Iris pigment epithelial cell (primary cell): ENCODE measurements at places on chromosomes 7 and 10.

DNA sequence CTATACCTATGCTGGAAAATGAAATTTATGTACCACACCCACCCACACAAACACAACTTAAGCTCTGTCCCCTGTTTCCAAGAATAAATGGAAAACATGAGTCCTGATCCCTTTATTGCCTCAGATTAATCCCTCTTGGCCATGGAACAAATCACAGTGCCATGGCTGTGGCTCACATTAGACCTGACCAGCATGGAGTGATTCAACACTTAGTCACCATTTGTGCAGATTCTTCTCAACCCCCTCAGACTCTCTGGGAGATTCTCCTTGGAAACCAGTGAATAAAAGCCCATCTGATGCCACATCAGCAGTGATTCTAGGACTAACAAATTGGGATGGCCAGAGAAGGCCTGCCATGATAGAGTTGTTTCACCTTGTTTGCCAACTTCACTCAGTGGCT is 204.4 kb upstream of the TMEM72 start:
- DNase-seq, result peak; percentile 94

DNA sequence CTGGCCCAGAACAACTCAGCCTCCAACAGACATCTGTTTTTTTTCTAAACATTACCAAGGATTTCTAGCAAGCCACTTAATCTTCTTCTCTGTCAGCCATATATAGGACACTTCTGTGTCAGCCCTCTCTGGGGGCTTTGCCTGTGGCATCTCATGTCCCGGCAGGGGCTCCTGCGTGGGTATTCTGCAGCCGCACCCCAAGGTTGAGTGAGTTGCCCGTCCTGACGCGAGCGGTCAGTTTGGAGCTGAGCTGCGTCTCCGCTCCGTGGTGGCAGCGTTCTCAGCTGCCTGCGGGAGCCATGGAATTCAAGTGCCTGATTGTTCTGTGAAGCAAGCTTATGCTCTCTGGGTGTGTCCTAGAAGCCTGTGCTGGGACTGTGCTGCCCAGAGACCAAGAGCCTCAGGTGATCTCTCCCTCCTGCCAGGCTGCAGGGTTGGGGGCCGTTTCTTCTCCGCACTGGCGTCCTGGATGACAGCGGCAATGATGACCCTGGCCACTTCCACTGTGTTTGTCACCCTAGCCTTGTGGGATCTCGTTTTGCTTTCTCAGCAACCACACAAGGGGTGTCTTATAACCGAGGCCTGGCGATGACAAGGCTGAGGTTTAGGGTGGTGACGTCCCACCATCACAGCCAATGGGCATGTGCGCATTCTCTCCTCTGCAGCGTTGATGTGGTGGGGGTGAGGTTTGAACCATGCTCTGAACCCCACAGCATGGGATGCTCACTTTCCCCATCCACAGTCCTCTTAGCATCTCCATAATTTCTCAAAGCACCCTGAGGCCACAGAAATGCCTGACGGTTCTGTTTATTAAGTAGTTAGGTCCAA is 612.6 kb upstream of the FOXK1 start:
- no peak for DNase-seq

- no peak for DNase-seq
These were observed 20.8 kb downstream of the OGDHL start for GRCh38 chr10:49741108-49741995.

- DNase-seq, result no peak
These were observed 24.0 kb downstream of the NEURL1 start for GRCh38 chr10:103517234-103518085.

DNA sequence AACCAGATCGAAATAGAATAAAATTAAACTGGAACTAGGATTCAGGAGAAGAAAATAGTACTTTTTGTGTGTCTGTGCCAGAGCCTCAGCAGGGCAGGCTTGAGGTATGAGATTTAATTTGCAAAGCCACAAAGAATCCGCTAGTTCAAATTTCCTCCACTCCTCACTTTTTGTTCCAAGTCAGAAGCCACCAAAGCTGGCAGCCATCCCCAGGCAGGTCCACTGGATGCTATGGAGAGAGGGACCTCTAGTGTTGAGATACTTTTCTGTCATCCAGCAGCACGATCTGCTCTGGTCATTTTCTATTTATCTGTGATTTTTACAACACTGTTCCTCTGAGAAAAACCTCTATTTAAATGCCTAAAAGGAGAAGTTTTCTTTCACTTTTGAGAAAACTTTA is 147.9 kb upstream of the FRMD4A start:
- peak; percentile 64 for DNase-seq

DNA sequence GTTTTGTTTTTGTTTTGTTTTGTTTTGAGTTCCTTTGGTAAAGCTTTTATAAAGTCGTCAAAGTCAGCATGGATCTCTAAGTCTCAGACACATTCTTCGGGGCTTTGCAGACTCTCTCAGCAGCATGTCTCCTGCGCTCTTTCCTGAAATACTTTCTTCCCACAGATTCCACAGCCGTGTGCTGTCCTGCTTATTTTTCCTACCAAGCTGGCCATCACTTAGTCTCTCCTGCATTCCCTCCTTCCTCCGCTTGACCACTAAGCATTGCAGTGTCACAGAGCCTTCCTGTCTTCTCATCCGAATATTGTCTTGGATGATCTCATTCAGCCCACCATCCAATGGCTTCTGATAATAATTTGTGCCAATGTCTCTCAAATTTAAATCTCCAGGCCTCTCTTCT is 434.3 kb upstream of the C7orf33 start:
- DNase-seq, result no peak

DNA sequence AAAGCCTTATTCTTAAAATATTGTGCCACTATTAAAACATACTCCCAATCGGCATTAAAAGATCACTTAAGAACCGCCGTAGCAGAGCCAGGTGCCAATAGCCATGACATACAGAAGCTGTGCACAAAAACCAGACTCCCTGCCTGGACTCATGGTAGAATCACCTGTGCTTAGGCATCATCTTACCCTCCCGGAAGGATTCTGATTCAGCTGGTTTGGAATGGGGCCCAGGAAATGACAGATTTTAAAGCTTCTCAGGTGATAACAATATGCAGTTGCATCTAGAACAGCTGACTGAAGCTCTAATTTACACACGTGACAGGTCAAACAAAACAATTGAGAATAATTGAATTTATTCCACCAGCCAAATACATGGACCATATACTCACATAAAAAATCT is 10.7 kb downstream of the A1CF start:
- no peak for DNase-seq

DNA sequence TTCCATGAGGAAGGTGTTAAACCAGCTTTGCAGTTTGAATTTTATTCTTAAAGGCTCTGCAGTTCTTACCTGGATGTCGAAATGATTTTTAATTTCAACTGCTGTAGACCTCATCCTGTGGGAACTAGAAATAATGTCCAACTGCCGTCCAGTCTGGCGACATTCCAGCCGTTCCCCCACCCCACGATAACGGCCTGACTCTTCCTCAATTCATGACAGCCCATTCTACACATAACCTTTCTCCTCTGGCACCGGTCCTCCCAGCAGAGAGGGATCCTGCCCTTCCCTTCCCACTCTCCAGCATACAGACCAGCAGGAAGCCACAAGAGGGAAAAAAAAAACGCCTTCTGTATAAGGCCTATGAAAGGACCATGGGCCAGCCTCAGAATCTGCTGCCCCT is 51.8 kb upstream of the PRR15 start:
- no peak for DNase-seq

- DNase-seq, result no peak
These were observed 95.8 kb downstream of the ARHGAP22 start for GRCh38 chr10:48508791-48509772.

- no peak for DNase-seq
These were observed 174.4 kb upstream of the KIAA1217 start for GRCh38 chr10:24034571-24034970.

DNA sequence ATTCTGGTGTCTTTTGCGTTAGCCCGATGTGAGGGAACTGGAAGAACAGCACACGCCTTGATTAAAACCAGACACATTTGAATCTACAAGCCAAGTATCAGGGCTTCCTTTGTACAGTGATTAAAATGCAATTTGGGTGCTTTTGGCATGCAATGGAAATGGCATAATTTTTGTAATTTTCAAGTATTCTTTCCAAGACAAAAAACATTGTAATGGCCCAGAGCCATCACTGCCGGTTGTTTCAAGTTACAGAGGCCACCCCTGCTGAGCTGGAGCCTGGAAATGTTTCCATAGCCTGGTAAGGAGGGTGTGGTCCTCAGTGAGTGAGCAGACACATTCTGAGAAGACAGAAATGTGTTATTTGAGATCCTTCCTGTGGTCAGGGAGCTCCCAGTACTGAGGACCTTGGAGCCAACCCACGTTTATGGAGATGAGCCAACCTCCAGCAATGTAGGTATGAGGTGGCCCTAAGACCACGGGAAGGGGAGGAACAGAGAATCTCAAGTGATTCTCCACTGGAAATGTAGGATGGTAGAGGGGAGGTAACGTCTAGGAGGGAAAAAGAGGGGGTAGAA is 20.9 kb downstream of the TEX36 start:
- DNase-seq, result peak; percentile 80

DNA sequence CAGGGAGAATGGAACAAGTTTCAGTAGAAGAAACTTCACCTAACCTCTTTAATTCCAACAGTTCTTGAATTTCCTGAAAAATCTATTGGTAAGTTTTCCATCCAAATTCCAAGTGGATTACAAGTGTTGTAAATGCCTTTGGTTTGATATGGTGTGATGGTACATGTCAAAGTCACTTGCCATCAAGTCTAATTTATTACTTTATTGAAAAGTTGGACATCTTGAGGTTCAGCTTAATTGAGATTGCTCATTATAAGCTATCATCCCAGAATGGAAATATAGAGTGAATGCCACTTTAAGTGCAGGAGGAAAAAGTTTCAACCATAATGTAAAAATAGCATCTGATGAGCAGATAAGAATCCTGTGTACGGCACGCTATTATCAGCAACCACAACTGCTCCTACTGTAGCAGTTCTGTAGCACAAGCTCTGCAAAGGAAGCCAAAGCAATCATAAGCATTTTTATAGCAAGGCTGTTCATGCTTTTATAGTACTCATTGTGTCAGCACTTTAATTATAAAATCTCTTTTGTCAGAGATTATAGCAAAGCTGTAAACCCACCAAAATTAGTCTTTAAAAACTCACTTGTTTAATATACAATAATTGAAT is 991.8 kb upstream of the PHF14 start:
- DNase-seq, result no peak

DNA sequence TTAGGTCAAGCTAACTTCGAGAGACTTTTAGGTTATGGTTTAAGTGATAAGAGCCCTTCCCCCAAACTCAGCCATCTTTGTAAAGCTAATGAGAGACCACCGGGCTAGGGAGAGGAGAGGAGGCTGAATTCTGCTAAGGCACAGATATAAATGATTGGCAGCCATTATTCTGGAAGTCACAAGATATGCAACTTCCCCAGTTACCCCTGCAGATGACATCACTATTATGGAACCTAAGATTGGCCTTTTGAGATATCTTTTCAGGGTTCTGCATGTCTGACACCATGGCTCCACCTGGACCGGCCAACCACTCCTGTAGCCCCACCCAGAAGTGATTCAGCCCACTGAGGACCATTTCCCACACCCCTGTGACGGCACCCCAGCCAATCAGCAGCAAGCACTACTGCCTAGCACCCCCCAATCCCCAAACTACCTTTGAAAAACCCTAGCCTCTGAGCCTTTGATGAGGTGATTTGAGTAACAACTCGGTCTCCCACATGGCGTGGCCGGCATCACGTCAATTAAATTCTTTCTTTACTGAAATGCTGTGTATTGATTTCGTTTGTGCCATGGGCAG is 14.4 kb downstream of the VIPR2 start:
- no peak for DNase-seq

DNA sequence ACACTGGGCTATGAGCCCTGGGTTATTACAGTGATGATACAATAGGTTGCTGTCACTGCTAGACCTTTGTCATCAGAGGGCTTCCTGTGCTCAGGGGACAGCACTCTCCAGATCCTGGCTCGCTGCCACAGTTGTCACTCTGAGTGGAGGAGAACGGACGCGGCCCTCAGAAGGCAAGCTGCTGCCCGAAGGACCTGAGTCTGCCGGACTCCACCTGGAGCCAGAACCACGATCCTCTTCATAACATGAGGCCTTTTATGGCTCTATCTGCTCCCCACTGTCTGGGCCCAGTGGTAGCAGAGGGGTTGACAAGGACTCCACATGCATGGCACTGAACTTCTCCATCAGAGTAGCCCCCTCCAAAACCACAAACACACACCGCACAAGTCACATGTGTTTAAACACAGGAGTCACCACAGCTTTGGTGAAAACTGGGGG is 94.7 kb upstream of the EFCAB10 start:
- DNase-seq, result no peak

GRCh38 chr7:23357190-23358093 is 58.3 kb downstream of the MALSU1 start:
- DNase-seq, result peak; percentile 77

GRCh38 chr10:119370111-119370741 is 162.9 kb downstream of the GRK5 start:
- peak; percentile 88 for DNase-seq

DNA sequence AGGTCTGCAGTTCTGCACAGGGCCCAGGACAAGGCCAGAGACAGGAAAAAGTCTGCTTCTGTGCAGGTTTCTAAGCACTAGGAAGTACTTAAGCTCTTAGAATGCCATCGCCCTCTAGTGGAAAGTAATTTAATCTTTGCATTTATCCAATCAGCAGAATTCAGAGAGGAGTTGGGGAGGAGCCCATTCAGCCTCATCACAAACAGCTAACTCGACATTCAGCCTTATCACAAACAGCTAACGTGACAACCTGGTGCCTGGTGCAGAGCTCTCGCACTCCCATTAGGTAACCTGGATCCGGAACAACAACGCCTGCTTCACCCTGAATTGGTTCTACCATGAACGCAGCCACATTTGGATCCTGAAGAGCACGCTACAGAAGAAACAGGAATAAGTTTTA is 15.2 kb downstream of the OAT start:
- peak; percentile 84 for DNase-seq

- no peak for DNase-seq
These were observed 3.0 kb downstream of the IKZF1 start for GRCh38 chr7:50307368-50308032.

DNA sequence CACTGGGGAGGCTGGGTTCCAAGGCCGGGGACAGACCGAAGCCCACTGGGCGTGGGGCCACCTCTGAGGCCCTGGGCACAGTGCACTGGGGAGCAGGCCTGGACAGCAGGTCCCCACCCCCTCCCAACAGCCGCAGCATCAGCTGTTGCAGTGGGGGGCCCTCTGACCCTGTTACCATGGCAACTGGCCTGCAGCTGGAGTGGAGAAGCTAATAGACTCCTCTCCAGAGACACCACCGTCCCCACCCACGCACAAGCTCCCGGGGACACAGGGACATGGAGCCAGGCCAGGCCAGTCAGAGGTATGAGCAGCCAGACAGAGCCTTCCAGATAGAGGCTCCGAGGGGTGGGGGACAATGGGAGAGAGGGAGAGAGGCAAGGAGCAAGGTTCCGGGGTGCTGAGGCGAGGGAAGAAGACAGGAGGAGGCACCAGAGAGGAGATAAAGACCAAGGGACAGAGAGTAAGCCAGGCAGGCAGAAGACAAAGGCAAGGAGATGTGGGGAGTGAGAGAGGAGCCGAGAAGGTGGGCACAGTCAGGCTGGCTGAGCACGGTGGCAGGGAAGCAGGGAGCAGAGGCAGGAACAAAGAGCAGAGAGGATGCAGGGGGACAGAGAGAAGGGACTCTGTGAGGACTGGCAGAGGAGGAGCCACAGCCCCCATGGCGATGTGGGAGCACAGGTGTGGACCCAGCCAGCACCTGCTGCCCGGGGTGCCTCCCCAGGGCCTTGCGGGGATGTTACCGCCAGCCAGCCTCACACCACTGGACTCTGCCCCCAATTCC is 6.7 kb downstream of the KCNH2 start:
- no peak for DNase-seq
